Thymus (tissue), 14 donors: ENCODE measurements at places on chromosomes 6 and 20.

DNA sequence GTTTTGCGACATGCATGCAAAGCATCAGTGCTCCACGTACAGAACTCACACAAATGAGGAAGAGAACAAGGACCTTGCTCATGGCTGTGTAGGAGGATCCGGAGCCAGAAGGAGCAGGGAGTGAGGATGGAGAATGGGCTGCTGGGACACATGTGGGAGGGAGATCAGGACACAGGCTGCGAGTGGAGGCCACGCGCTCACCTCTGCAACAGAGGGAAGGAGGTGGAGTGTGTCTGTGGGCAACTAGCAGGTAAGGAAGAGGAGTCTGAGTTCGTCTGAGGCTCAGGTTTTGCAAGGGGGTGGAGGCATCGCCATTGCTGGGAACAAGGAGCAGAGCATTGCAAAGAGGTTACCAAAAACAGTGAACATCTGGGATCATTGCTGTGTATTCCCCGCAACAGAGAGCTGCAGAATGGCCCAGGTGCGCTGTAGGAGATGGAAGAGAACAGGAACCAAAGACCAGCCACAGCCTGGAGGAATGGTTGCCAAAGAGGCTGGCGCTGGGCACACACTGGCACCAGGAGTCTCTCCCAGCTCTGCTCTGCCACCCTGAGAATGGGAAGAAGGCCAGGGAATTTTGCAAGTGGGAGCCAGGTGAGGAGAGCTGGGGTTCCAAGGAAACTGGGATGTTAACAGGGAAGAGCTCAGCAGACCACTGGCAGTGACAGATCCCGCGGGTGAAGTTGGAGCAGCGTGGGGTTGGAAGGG lies 90.0 kb upstream of the RPS6KA2 start:
- no peak for DNase-seq

GRCh38 chr6:51213811-51214210 lies 395.1 kb downstream of the TFAP2B start:
- DNase-seq, result no peak

- no peak for DNase-seq
Observed at GRCh38 chr6:22613695-22614094, 44.3 kb downstream of the HDGFL1 start.

- no peak for DNase-seq
Observed at GRCh38 chr6:138290423-138290962, 72.2 kb upstream of the PBOV1 start.

- no peak for DNase-seq
Observed at GRCh38 chr6:43819958-43820357, 49.9 kb downstream of the VEGFA start.

DNA sequence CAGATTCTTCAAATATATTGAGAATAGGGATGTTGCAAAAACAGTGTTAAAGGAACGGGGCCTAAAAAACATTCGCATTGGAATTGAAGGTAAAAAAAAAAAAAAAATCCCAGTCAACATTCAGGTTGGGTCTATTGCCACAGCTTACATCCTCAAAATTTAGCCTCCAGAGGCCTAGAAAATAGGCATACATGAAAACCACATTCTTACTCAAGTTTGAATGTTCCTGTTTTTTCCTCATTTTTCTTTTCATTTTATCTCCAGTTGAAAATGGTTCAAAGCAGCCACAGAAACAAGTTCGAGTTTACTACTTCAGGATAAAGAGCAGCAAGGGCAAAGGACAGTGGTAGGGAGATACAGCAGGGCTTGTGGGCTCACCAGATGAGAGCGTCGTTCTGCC lies 41.9 kb downstream of the KCTD20 start:
- DNase-seq, result no peak

DNA sequence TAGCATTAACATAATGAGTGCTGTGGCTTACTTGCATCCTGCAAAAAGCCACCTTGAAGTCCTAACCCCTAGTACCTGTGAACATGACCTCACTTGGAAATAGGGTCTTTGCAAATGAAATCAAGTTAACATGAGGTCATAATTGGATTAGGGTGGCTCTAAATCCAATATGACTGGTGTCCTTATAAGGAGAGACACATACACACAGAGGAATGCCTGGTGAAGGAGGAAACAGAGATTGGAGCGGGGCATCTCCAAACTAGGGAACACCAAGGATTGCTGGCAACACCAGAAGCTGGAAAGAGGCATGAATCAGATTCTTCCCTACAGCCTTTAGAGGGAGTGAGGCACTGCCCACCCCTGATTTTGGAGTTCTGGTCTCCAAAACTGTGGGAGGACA lies 17.6 kb upstream of the RPS6KA2 start:
- no peak for DNase-seq

- DNase-seq, result no peak
Observed at GRCh38 chr6:51283723-51284355, 465.2 kb downstream of the TFAP2B start.

DNA sequence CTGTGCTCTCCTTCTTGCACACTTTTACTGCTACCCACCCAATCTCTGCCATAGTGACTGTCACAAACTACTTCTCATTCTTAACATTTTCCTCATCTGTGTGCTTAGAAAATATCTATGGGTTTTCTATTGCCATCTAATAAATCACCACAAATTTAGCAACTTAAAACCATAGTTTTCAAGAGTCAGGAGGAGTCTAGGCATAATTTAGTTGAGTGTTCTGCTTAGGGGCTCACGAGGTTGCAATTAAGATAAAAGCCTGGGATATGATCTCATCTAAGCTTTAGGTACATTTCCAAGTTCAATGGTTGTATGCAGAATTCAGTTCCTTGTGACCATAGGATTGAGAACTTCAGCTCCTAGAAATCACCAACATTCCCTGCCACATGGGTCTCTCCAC lies 98.8 kb downstream of the CLVS2 start:
- DNase-seq, result no peak

DNA sequence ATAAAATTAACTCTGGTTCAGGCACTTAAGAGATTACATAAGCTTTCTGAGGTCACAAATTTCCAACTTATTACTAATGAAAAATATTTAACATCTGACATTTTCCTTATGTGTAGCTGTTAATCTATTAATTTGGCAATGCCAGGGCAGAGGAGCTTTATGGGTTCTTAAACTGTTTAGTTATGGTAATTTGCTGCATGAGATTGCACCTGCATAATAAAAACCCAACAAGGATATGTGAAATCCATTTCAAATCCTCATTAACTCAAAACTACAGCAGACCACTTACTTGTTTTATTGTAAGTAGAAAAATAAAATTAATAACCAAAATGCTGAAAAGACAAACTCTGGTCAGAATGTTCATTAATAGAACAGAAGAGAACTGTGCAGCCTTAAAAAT lies 98.1 kb downstream of the PREP start:
- no peak for DNase-seq

- no peak for DNase-seq
Observed at GRCh38 chr20:19653327-19653726, 104.7 kb upstream of the RIN2 start.

DNA sequence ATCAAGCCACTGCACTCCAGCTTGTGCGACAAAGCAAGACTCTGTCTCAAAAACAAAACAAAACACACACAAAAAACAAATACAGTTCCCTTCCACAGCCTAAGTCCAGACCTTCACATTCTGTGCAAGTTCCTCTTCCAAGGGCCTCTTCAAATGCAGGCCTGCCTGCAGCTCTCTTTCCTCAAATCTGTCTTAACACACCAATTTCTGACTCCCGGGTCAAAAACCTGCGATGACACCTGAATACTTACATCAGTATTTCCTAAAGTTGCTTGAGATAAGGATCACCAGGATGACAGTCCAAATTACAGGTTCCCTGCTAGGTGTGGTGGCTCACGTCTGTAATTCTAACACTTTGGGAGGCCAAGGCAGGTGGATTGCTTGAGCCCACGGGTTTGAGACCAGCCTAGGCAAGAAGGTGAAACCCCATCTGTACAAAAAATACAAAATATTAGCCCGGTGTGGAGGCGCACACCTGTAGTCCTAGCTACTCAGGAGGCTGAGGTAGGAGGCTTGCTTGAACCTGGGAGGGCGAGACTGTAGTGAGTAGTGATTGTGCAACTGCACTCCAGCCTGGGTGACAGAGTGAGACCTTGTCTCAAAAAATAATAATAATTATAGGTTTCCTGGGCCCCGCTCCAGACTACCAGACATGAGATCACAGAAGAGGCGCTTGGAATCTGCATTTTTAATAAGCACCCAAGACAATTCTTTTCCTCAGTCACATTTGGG lies 8.8 kb upstream of the PARD6B start:
- DNase-seq, result no peak
